ENCODE measurements at places on chromosomes 16 and 17.

DNA sequence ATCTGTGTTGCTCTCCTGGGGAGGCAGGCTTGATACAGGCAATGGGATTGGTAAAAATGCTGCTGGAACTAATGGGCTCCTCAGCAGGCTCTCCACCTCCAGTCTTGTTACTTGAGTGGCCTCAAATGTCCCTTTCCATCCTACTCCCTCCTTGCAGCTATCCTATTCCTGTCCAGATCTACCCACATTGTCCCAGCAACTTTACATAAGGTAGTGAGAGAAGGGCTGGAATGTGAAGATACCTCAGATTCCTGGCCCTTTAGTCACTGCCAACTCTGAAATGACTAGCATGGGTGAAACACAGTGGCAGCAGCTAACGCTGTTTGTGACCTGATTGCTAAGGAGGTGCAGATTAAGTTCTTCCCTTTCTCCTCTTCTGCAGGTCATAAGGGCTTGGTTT lies 210.1 kb upstream of the HS3ST4 start:
- DNase-seq: no peak

DNA sequence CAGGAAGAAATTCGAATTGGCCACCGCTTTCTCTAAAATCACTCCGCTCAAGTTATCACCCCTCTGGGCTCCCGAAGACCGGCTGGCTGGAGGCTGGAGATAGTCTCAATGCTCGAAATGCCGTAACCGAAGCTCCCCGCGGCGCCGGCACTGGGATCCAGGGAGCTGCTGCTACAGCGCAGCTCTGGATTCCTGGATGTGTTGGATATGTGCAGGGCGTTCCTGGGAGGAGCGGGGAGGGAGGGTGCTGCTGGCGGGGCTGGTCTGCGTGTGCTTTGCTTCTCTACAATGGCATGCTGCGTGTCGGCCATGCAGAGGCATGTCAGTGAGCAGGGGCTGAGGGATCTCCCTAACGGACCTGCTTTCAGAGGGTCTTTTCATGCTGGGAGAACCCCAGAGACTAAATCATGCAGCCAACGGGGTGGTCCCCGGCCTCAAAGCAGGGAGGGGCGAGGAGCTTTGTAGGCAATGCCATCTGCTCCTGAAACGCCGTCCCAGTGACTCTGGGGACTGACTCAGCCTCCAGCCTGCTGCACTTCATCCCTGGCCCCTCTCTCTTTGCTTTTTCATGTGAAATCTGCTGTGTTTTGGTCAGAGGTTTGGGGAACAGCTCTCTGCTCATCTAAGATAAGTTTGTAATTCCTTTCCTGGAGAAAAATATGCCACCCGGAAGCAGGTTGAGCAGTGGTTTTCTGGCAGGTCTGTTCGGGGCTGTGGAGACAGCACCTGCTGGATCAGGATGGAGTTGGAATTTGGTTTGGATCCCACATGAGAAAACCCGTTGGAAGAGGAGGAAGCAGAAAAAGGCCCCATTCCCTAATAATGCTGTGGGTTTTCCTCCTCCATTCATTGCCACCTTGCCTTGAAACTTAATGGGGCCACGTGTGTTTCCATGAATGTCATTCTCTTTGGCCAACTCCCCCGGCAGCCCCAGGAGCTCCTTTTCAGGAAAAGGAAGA lies 311.4 kb downstream of the SEC14L1 start:
- DNase-seq: no peak

- no peak for DNase-seq
These were observed 19.5 kb downstream of the COTL1 start for GRCh38 chr16:84598360-84598759.

DNA sequence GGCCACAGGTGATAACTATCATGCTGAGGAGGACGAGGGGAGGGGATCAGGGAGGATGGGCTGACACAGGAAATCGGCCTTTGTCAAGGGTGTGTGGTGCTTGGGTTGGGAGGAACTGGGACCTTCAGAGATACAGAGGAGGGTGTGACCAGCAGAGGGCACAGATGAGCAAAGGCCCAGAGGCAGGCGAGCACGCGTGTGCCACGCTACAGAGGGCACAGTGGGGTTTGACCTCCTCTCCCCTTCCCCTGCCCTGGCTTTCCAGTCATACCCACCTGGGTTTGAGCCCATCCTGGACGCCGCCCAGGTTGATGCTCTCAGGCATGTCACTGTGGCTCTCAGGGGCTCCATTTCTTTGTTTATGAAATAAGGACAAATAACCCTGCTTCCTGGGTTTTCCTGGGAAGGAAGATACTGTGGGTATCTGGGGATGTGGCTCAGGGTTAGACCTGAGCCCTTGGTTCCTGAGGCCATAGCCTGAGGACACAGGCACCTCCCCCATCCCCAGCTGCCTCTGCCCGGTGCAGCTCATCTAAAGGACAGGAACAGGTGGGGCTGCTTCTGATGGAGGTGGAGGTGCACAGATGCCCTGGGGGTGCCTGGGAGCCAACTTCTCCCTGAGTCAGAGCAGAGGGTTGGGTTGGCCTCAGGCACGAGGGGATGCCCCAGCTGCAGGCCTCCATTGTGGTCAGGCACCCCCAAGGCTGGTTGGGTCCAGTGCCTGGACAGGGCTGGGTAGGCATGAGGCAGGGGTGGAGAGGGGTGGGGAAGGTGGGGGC lies 51.8 kb downstream of the BEAN1 start:
- DNase-seq: peak; percentile 86

DNA sequence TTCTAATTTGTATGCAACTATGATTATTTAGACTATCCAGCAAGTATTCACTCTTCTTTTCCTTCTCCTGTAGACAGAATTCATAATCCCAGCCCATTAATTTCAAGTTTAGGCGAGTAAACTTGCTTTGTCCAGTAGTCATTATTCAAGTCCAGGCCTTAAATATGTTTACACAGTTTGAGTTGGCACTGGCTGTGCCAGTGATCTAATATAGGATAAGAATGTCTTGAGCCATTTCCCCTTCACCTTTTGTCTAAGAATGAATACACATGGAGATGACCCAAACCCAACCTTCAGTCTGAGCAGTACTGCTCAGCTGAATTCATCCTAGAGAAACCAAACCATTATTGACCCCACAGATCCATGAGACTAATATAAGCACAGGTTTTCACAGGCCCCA lies 930.4 kb upstream of the CDH8 start:
- no peak for DNase-seq

GRCh38 chr17:78644931-78645351 lies 67.7 kb upstream of the DNAH17 start:
- no peak for DNase-seq

DNA sequence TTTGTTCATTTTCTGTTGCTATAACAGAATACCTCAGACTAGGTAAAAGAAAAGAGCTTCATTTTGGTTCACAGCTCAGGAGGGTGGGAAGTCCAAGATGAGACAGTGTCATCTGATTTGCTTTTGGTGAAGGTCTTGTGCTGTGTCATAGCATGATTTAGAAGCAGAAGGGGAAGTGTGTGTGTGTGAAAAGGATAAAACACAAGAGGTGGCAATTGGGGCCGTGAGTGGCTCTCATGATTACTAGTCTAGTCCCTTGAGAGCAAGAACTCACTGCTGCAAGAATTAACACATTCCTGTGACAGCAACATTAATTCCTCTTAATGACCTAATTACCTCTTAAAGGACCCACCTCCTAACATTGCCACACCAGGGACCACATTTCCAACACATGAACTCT lies 8.3 kb downstream of the SLC35G3 start:
- DNase-seq: peak; percentile 57

GRCh38 chr16:426115-426905 lies 861 bp downstream of the RAB11FIP3 start:
- DNase-seq: no peak

DNA sequence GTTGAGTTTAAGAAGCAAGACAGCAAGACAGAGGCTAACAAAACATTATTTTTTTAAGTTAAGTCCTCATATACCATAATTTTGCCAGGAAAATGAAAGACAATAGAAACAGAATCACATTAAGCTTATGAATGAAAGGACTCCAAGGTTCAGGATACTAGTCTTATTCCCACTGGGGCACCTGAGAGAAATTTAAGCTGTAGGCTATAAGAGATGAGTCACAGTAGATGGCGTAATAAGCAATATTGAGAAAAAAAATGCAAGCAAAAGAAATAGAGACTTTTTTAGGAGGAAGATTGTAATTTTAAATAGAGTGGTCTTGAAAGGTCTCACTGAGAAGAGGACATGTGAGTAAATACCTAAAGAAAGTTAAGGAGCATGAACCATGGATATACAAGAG lies 57.1 kb upstream of the KIF2B start:
- DNase-seq: no peak

GRCh38 chr17:50386510-50386909 lies 10.8 kb downstream of the LRRC59 start:
- no peak for DNase-seq

Data from GM13976 (cell line).